ENCODE measurements at places on chromosomes 7 and 10. TPM values are rescaled to one million over a fixed set of nuclear protein-coding genes. Genes with fewer than 3 reads are reported as not detected.

Gene VGF
- total RNA-seq = 0.53 TPM

Gene CHN2
- total RNA-seq = 2.6 TPM

Gene POLR2J2
- not detected for total RNA-seq

Gene LAMB1
- total RNA-seq = 154 TPM

Gene RTKN2
- 0.71 TPM for total RNA-seq

Gene SLC16A9
- total RNA-seq = 1.1 TPM

Gene SPDYE2B
- total RNA-seq = not detected

Gene FAM25A
- not detected for total RNA-seq

Gene UCMA
- not detected for total RNA-seq

Gene SLC18A2
- total RNA-seq = not detected

Gene CHST12
- 10.5 TPM for total RNA-seq

Gene AGAP9
- total RNA-seq = 2.7 TPM

Gene SPDYE2
- not detected for total RNA-seq

Gene DUSP5
- total RNA-seq = 33.0 TPM

Gene LEP
- total RNA-seq = not detected

Gene OR9A2
- not detected for total RNA-seq

Gene GNG11
- total RNA-seq = 59.0 TPM

Gene SPDYE18
- not detected for total RNA-seq

Gene ABCB1
- total RNA-seq = not detected

Gene OR2A42
- not detected for total RNA-seq

Gene LBX1
- total RNA-seq = not detected

Gene VWA2
- not detected for total RNA-seq

Gene DDIT4
- 594 TPM for total RNA-seq

Gene COBL
- total RNA-seq = not detected

Gene C10orf105
- total RNA-seq = not detected

Gene MKI67
- total RNA-seq = 23.7 TPM

Gene C1GALT1
- total RNA-seq = 47.9 TPM

Gene COL17A1
- not detected for total RNA-seq

Gene AMPH
- total RNA-seq = under 0.01 TPM

Gene MOGAT3
- total RNA-seq = not detected

Gene PDLIM1
- total RNA-seq = 34.9 TPM

Gene TMEM139
- total RNA-seq = not detected

Gene KCNK18
- not detected for total RNA-seq

Gene IQUB
- 0.53 TPM for total RNA-seq

Gene NUTM2E
- total RNA-seq = not detected

Gene OR6V1
- not detected for total RNA-seq

Gene SPDYE11
- total RNA-seq = not detected

Gene ETV1
- total RNA-seq = 20.8 TPM

Gene C7orf33
- total RNA-seq = not detected

Gene CHAT
- not detected for total RNA-seq

Gene IFIT1
- 23.1 TPM for total RNA-seq

Gene TMEM140
- total RNA-seq = 6.9 TPM

Gene GBX1
- not detected for total RNA-seq

Gene BET1
- 37.9 TPM for total RNA-seq
